CD4-positive, alpha-beta T cell treated with Interleukin-4 for 1 hour (primary cell): ENCODE measurements at places on chromosomes 7 and 10.

DNA sequence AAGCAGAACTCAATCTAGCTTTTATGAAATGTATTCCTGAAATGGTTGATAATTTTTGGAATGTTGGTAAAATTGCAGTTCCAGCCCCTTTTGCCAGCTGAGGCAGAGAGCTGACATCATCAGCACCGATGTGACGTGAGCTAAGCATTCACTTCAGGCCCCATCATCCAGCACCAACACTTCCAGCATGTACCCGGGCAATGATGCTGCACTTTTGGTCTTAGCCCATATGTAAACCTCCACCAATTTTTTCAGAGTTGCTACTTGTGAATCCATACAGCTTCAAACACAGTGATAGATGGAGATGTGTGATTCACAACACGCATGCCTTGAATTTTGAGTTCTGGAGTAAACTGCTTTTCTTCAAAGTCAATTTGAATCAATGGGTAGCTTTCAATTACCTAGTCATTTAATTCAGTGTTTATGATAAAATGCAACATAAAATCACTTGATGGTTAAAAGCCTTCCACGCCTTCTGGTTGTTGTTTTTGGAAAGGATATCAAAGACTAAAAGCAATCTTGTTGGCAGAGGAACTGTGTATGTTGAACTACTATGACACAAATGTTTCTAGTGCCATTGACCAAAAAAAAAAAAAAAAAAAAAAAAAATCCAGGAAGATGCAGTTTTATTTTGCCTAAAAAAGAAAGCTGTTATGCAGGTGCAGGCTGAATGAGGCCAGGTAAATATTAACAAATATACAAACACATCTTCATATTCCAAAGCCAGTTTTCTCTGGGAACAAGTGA, 73.9 kb downstream of the NRP1 start:
- no peak for DNase-seq

- no peak for DNase-seq
Measured at GRCh38 chr7:41478187-41478586, 224.7 kb downstream of the INHBA start.

- no peak for DNase-seq
Measured at GRCh38 chr7:85695533-85695932, 508.7 kb upstream of the SEMA3D start.

GRCh38 chr10:132500781-132501415, 36.7 kb upstream of the INPP5A start:
- no peak for DNase-seq

- DNase-seq = no peak
Measured at GRCh38 chr10:50393784-50394467, 142.6 kb upstream of the ASAH2 start.
